ENCODE measurements at places on chromosomes 5 and 9.
A peak's percentile ranks its signal among the peaks of the same experiment; 100 is the strongest.

- DNase-seq: no peak
These were observed 21.6 kb downstream of the UBAC1 start for GRCh38 chr9:135939351-135940265.

GRCh38 chr5:79518718-79519117 is 4.8 kb upstream of the HOMER1 start:
- DNase-seq: no peak

- DNase-seq: no peak
These were observed 259.7 kb upstream of the ANKRD55 start for GRCh38 chr5:56492812-56493211.

GRCh38 chr5:9251379-9251980 is 294.4 kb downstream of the SEMA5A start:
- peak; percentile 57 for DNase-seq

- no peak for DNase-seq
These were observed 9.5 kb downstream of the SIL1 start for GRCh38 chr5:139188558-139189270.

- DNase-seq: no peak
These were observed 27.9 kb upstream of the ALDH1A1 start for GRCh38 chr9:72980600-72981265.

DNA sequence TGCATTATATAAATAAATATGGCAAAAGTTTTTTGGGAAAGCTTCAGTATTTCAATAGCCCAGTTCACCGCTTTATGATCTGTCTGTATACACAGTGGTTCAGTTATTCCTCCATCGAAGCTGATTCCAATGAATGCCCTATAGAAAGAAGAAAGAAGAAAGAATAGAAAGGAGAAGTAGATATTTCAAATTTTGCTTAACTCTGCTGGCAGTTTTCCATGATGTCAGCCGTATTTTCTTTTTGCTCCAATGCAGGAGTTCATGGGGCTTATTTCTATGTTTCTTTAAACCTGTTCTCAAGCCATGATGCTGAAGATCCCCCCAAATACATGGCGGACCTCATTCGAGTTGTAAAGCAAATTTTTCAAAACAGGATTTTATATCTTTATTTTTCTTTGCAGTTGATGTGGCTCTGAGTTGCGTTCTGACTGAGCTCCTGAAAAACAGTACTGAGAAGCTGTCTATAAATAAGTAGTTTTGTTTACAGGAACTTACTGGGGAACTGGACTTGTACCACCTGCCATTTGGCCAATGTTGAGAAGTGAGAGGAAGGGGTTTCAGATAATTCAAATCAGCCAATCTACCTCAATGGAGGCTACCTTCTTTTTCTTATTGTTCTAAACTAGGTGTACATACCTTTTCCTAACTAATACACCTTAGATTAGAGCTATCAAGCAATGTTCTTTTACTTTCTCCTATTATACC is 418.5 kb upstream of the MEF2C start:
- DNase-seq: no peak

DNA sequence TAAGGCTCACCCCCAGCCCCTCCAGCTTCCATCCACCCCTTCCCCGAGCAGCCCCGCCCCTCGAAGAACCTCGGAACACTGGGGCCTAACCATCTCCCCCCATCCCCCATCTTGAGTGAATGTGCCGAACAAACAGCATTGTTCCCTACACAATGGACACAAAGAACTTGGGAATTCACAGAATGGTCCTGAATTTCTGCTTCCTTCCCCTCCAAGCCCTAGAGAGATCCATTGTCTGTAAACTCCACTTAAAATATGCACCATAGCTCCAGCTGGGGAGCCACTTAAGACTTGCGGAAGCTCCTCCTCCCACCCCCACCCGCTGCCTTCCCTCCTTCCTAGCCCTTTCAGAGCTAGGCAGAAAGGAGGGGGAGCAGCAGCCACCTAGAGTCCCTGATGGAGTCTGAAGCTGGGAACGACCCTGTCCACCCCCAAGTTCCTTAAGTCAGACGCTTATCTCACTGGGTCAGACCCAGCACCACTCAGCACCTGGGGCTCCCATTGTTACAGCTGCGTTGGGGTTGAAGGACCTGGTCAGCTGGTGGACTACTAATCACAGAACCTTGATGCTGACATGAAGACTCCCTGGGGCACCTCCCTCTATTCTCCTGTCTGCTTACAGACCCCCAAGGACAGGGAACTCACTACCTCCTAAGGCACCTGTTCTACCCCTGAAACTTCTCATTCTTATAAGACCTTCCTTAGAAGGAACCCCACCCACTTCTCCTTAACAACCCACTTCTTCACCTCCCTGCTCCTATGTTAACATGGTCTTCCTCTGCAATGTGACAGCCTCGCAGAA is 61.4 kb downstream of the PCDH1 start:
- DNase-seq: no peak

- DNase-seq: no peak
These were observed 87.8 kb upstream of the HSPA9 start for GRCh38 chr5:138663009-138663408.

GRCh38 chr9:127658428-127658827 is 46.4 kb downstream of the STXBP1 start:
- DNase-seq: no peak

GRCh38 chr9:98810102-98810842 is 2.8 kb downstream of the GALNT12 start:
- DNase-seq: peak; percentile 68

GRCh38 chr9:79692857-79693571 is 121.2 kb downstream of the TLE4 start:
- no peak for DNase-seq

DNA sequence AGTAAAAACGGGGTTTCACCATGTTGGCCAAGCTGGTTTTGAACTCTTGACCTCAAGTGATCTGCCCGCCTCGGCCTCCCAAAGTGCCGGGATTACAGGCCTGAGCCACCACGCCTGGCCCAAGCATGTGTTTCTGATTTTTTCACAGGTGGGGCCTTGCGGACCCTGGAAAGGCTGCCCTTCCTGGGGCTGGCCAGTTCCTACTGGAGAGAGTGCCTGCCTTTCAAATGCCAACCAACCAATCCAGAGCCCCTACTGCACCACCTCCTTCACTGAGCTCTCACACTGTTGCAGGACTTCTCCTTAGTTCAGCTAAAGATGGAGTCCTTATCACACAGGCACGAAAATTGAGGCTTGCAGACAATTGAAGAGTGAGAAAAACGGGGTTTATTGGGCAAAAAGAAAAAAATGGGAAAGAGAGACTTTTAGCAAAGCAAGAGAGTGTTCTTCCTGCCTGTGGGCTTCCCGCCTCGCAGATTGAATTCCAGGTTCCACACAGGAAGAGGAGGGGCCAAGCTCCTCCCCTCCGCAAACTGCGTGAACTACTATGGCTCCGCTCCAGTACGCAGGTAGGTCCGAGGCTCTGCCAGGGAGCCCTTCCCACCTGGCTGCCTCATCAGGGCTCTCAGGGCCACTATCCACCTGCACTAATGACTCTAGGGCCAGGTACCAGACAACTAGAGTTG is 8.3 kb upstream of the CMBL start:
- DNase-seq: no peak

- peak; percentile 38 for DNase-seq
These were observed 2.3 kb downstream of the TPRN start for GRCh38 chr9:137198051-137198901.

DNA sequence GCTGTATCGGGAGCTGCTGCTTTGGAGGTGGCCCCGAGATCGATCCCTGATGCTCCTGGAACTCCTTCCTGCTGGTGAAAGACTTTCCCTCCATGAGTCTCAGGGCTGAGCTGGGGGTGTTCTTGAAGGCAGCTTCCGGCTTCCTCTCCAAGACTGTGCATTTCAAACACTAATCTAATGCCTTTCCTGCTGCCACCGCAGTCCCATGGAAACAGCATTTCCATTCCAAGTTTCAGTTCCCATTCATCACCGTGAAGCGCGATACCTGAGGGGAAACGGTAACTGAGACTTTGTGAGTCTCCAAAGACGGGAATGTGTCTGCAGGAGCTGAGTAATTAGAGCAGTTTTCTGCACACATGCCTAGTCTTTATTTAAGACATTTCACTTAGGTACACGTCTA is 230.1 kb downstream of the PAX5 start:
- DNase-seq: no peak

- peak; percentile 59 for DNase-seq
These were observed 45.7 kb downstream of the MARCHF3 start for GRCh38 chr5:126984632-126985031.

DNA sequence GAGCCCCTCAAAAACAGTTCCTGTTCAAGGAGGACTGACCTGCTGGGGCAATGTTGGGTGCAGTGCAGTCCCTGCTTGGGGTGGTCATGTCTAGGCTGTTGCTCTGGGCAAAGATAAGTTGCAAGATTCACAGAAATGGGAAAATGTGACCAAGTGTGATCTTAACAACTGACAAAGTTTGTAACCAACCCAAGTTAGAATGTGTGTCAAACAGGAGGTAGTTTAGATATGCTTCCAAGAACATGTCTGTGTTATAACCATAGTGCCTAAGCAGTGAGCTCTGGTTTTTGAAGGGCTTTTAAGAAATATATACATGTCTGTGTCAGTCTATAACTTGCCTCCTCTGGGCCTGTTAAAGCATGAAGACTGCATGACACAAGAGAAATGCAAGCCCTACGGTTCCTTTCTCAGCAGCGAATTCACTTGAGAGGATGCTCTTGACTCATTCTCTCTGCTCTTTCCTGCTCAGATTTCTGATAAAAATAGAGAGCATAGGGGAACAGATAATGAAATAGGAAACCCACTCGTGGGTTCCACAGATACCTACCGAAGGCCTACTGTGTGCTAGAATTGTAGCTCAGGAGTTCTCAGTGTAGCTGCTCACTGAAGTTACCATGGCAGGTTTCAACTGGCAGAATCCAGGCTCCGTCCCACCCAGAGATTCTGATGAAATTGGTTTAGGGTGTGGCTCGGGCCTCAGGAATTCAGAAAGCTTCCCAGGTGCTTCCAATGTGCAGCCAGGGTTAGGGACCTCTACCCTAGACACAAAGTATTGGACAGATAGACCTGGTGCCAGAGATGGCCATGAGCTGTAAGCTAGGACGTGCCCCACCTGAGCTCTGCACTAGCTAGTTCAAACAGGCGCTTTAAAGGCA is 52.4 kb downstream of the ARHGEF37 start:
- DNase-seq: peak; percentile 42

- DNase-seq: no peak
These were observed 107.0 kb downstream of the ACTL7B start for GRCh38 chr9:108748776-108749175.

- peak; percentile 49 for DNase-seq
These were observed 20.0 kb downstream of the PITX1 start for GRCh38 chr5:135013947-135014570.

GRCh38 chr9:137150617-137151457 is 11.9 kb downstream of the GRIN1 start:
- peak; percentile 47 for DNase-seq

GRCh38 chr9:114405294-114406034 is 17.7 kb upstream of the AKNA start:
- peak; percentile 87 for DNase-seq

Measured in GM23248 (cell line).